ENCODE measurements at places on chromosomes 5 and 9. TPM values are rescaled to one million over a fixed set of nuclear protein-coding genes. Genes with fewer than 3 reads are reported as not detected.

The ARID3C gene
- total RNA-seq, result not detected

The ARL10 gene
- 12.2 TPM for total RNA-seq

The ENTR1 gene
- total RNA-seq, result 27.8 TPM

The DMRT3 gene
- total RNA-seq, result not detected

- DNase-seq, result no peak
These were observed 80.4 kb upstream of the ADAMTSL1 start for GRCh38 chr9:18393340-18394130.

DNA sequence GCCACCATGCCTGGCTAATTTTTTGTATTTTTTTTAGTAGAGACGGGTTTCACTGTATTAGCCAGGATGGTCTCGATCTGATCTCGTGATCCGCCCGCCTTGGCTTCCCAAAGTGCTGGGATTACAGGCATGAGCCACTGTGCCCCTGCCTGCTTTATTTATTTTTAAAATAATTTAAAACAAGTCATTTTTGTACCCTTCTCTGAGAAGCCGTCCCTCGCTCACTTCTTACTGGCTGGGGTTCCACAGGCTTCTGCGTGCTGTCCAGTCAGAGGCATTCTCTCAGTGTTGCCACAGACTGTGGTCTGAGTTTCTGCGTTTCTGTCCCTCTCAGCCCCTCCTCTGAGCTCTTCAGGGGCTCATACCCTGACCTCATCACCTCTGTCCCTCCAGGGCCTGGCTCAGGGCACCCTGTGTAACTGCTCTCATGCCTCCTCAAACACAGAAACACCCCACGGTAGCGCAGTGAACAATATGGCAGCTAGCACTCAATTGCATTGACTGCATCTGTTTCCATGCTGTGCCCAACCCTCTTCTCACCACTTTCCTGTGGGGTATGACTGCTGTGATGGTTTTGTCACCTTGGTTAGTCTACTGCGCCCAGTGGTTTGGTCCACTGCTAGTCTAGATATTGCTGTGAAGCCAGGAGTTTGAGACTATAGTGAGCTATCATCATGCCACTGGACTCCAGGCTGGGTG, 44.3 kb upstream of the SH3PXD2B start:
- no peak for DNase-seq

DNA sequence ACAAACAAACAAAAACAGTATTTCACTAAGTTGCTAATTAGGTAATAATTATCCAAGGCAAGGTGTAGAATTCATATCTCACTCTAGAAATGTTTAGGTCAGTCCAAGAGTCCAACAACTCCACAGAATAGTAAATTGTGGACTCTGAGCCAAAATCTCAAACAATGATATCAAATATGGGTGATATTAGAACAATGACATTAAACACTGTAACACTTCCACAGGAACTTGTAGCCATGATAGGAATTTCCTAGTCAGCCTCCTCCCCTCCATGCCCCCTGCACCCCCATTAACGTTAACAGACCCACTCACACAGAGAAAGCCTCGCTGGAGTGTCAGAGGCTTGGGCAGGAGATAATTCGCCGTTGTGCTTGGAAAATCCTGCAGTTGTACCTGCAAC, 305.0 kb upstream of the PIK3R1 start:
- no peak for DNase-seq

DNA sequence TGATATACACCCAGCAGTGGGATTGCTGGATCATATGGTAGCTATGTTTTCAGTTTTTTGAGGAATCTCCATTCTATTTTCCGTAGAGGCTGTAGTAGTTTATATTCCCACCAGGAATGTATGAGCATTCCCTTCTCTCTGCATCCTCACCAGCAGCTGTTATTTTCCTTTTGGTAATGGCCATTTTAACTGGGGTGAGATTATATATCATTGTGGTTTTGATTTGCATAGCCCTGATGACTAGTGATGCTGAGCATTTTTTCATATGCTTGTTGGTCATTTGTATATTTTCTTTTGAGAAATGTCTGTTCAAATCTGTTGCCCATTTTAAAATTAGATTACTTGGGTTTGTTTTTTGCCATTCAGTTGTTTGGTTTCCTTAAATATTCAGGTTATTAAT, 11.2 kb upstream of the PPIC start:
- DNase-seq, result no peak

- no peak for DNase-seq
These were observed 898 bp downstream of the CDH10 start for GRCh38 chr5:24643880-24644279.

Measured in mucosa of descending colon (tissue), 3 donors.